ENCODE measurements at places on chromosomes 6 and 20.

DNA sequence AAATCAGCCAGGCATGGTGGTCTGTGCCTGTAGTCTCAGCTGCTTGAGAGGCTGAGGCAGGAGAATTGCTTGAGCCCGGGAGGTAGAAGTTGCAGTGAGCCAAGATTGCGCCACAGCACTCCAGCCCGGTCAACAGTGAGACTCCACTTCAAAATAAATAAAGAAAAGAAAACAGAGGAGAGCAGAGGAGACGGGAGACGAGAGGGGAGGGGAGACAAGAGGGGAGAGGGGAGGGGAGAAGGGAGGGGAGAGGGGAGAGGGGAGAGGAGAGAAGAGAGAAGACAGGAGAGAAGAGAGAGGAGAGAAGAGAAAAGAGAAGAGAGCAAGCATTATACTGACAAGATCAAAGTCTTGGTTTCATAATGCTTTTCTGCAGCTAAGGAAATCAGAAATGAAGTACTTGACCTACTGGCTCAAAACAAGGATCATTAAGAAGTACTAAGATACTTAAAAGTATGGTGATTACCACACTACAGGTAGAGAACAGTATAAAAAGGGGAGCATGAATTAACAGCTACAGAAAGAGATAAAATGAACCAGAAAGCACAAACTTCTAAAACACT lies 30.5 kb downstream of the FAM8A1 start:
- DNase-seq, result no peak

GRCh38 chr20:32333988-32334885 lies 23.9 kb upstream of the ASXL1 start:
- peak; percentile 19 for DNase-seq

- DNase-seq, result no peak
Observed at GRCh38 chr6:158459726-158460125, 100.2 kb upstream of the TMEM181 start.

GRCh38 chr20:62118113-62119043 lies 3.9 kb upstream of the LSM14B start:
- no peak for DNase-seq

GRCh38 chr20:38170826-38171674 lies 6.0 kb upstream of the TGM2 start:
- DNase-seq, result no peak

DNA sequence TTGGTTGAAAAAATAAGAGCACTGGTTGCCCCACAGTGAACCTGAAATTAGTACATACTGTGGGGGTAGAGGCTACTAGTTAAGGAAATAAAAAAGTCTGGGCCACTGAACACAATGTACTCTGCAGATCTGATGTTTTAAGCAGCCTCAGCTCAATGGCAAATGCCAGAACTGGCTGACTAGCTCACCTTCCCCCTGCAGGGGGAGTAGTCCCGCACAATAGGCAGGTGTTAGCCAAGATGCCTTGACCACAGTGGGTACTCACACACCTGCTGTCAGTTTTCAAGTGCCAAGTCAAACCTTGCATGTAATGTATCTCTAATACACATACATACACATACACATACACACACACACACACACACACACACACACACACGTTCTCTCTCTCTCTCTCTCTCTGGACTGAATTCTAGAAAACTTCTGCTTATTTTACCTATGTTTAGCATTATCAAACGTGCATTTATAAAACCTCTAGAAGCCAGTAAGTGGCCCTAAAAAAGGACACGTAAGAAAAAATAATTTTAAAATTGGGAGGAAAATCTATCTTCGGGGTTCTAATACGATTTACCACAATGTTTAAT lies 36.1 kb downstream of the GMDS start:
- no peak for DNase-seq

- no peak for DNase-seq
Observed at GRCh38 chr6:87333591-87334181, 4.6 kb upstream of the GJB7 start.

- no peak for DNase-seq
Observed at GRCh38 chr6:105601541-105602236, 198.8 kb upstream of the PREP start.

- DNase-seq, result no peak
Observed at GRCh38 chr6:14086701-14087100, 30.9 kb upstream of the CD83 start.

DNA sequence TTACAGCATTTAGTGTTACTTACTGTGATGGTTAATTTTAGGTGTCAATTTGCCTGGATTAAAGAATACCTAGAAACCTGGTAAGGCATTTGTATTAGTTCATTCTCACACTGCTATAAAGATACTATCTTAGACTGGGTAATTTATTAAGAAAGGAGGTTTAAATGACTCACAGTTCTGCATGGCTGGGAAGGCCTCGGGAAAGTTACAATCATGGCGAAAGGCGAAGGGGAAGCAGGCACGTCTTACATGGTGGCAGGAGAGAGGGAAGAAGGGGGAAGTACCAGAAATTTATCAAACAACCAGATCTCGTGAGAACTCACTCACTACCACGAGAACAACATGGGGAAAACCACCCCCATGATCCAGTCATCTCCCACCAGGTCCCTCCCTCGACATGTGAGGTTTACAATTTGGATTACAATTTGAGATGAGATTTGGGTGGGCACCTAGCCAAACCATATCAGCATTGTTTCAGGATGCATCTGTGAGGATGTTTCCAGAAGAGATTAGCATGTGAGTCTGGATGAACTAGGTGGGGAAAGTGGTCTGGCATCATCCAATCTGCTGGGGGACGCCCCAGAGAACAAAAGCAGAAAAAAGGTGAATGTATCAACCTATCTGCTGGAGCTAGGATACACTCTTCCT lies 76.8 kb downstream of the MKKS start:
- DNase-seq, result no peak

DNA sequence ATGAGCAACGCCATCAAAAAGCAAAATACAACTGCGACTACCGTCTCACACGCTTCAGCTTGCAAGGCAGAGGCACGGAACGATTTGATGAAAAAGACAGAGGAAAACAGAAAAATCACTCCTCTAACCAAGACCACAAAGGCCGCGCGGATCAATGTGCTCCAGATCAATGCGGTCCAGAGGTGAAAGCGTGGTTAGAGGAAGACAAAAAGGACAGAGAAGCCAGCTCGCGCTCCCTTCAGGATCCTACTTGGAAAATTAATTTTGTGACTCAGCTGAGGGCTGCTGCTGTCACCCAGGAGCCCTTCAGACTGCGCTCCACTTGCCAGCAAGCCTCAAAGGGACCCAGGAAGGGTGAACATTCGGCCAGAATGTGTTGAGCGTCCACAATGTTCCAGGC lies 140.2 kb upstream of the RPS6KA2 start:
- no peak for DNase-seq

DNA sequence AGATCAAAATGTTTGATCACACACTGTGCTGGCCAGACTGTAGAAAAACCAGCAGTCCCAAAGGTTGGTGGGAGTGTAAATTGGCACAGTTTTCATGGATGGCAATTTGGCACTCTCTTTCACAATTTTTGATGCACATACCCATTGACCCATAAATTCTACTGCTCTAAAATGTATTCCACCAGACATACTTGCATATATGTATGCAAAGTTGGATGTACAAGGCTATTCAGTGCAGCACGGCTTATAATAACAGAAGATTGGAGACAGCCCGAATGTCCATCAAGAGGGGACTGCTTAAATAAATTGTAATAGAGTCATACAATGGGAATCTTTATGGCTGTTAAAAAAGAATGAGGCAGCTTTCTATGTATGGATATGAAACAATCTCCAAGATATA lies 101.7 kb upstream of the TOP1 start:
- DNase-seq, result no peak

- DNase-seq, result no peak
Observed at GRCh38 chr6:14092838-14093789, 24.5 kb upstream of the CD83 start.

GRCh38 chr6:134521116-134521501 lies 203.2 kb upstream of the SGK1 start:
- no peak for DNase-seq

GRCh38 chr6:144651234-144651633 lies 366.1 kb downstream of the UTRN start:
- DNase-seq, result no peak

DNA sequence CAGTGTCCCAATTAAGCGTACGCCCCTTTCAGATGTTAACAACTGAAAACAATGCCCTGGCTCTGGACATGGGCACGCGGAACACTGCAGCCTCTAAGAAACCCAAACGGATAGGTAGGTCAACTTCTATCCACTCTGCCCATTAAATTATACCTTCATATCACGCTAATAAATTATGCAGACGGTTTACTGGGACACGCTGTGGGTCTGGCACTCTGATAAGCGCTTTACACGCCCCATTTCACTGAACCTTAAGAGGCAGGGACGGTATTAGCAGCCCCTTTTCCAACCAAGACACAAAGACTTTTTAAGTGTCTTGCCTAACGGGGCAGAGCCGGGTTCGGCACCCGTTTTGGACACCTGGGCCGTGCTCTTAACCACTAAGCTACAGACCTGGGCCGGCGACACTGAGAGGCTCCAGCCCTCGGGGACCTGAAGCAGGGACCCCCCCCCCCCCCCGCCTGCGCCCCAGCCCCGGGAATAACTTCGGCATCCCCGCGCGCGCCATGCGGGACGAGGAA lies 744 bp downstream of the STAU1 start:
- DNase-seq, result no peak

DNA sequence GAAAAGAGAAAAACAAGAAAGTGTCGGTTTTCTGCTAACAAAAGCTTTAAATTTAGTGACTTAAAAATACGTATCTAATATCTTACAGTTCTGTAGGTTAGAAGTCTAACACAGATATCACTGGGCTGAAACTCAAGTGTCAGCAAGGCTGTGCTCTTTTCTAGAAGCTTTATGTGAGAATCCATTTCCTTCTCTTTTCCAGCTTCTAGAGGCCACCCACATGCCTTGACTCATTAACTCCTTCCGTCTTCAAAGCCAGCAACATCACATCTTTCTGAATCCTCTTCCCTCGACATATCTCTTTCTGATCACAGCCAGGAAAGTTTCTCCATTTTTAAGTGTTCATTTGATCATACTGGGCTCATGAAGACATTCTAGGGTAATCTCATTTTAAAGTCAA lies 262.0 kb downstream of the MAFB start:
- no peak for DNase-seq

DNA sequence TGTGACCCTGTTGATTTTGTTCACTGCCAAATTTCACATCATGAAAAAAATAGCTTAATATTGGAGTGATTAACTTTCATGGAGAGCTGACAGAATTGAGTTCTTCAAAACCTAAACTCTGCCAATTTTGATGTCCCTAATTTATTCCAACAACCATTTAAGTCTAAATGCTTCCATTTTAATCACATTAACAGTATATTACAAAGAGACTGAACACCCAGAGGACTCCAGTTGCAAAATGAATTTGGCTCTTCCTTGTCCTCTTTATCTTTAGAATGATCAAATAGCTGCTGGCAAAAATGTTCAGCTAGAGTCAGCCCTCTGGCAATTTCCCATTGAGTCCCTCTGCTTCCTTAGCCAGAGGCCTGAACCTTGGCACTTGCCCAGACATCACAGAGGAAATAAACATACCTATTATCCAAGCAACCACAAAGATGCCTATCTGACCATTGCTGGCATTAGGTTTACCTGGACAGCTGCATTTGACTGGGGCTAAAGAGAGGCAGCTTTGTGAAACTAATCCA lies 299.0 kb upstream of the STXBP5 start:
- no peak for DNase-seq

- no peak for DNase-seq
Observed at GRCh38 chr6:112332274-112332673, 14.9 kb upstream of the RFPL4B start.

GRCh38 chr6:37308069-37308815 lies 45.5 kb upstream of the RNF8 start:
- no peak for DNase-seq

DNA sequence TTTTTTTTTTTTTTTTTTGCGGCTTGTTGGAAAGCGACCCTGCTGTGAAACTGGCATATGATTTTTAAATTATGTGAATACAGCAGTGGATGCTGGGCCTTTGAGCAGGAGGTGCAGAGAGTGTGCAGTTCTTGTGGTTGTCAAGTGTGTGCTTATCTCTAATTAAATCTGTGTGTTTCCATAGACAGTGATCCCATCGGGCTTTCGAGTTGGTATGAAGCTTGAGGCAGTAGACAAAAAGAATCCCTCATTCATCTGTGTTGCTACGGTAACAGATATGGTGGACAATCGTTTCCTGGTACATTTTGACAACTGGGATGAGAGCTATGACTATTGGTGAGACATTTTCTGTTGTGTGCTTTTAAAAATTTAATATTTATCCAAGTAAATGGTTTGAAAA lies 52.4 kb downstream of the L3MBTL3 start:
- no peak for DNase-seq
